NAMALWA (cell line): ENCODE measurements at places on chromosomes 11 and 22.
A peak's percentile ranks its signal among the peaks of the same experiment; 100 is the strongest.

- DNase-seq = no peak
These were observed 57.0 kb upstream of the ADORA2A start for GRCh38 chr22:24370401-24370800.

DNA sequence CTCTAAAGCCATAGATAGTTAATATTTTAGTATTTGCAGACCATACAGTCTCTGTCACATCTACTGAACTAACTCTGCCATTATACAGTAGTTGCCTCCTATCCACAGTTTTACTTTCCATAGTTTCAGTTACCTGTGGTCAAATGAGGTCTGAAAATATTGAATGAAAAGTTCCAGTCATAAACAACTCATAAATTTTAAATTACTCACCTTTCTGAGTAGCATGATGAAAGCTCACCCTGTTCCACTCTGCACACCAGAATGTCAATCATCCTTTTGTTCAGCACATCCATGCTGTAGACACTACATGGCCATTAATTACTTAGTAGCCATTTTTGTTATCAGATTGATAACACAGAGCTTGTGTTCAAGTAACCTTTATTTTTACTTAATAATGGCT, 51.7 kb upstream of the ME3 start:
- DNase-seq = no peak

GRCh38 chr11:65584106-65584505, 8.3 kb downstream of the EHBP1L1 start:
- DNase-seq = no peak

DNA sequence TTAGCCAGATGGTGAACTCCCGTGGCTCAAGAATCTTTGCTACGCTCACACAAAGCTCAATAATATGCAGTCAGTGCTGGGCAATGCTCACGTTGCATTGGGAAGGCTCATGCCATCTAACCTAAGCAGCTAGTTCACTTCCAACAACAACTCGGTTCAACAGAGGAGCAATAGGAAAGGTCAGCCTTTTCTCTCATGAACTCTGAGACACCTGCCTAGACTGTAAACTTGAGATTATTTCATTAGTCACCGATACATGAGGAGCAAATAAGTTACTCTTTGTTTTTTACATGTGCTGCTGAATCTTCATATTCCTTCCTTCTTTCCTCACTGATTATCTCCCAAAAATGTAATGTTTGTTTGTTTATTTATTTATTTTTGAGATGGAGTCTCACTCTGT, 9.0 kb downstream of the SLC5A4 start:
- no peak for DNase-seq

GRCh38 chr11:98289617-98290263, 731.0 kb upstream of the CNTN5 start:
- no peak for DNase-seq

DNA sequence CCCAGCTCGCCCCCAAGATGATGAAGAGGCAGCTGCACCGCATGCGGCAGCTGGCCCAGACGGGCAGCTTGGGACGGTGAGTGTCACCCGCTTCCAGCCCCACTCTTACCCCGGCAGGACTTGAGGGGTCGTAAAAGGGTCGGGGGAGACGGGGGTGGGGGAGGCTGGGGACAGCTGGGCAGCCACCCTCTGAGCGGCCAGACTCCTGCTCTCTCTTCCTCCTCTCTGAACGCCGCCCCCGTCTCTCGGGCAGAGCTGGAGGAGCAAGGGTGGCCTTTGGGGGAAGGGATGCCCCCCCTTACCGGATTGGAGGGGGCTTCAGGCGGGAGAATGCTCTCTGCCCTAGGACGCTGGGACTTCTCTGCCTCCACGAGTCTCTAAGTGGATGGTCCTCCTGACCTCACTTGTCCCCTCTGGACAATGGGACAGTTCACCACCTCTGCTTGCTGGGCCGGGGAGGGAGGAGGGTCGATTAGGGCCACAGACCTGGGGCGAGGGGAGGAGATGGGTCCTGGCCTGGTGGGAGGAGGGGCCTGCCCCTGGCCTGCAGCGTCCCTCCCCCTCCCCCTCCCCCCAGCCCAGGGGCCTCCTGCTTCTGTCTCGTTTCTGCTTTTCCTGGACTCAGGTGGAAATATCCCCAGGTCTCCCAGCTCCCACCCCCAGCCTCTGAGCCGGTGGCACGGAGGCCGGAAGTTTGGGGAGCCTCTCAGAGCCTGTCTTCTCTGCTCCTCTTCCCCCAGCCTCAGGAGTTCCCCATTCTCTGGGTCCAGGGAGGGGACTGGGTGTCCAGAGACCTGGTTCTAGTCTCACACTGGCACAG, 512 bp downstream of the SH3BP1 start:
- peak; percentile 48 for DNase-seq

DNA sequence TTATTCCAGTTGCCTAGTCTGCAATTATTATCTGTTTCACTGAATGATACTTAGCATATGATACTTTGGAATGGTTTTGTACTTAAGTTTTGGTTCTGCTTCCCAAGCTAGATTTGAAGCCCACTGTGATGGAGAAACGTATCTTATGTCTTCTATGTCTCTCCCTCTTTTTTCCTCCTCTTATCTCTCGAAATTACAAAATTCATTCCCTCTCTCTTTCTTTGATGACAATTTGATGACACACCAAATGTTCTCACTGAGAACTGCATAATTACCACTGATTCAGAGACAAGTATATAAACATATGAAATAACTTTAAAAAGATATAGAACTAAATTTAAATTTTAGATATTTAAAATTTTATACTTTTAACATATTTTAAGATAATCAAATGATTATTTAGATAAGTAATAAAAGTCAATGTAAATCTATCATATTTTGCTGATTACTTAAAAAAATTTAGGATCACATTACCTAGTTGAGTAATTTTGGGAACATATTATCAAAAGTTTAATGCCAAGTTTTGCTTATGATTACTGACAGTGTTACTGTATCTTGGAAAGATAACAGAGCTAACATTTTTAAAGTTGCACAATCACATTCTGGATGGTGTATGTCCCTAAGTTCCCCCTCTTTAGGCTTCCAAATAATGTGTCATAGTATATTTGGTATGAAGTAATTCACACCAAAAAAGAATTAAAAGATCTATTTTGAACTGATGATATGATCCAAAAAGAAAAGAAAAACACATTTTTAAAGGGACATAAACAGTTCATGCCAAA, 255.3 kb downstream of the SBF2 start:
- no peak for DNase-seq

- no peak for DNase-seq
These were observed 236.7 kb upstream of the CCDC90B start for GRCh38 chr11:83522911-83523310.

DNA sequence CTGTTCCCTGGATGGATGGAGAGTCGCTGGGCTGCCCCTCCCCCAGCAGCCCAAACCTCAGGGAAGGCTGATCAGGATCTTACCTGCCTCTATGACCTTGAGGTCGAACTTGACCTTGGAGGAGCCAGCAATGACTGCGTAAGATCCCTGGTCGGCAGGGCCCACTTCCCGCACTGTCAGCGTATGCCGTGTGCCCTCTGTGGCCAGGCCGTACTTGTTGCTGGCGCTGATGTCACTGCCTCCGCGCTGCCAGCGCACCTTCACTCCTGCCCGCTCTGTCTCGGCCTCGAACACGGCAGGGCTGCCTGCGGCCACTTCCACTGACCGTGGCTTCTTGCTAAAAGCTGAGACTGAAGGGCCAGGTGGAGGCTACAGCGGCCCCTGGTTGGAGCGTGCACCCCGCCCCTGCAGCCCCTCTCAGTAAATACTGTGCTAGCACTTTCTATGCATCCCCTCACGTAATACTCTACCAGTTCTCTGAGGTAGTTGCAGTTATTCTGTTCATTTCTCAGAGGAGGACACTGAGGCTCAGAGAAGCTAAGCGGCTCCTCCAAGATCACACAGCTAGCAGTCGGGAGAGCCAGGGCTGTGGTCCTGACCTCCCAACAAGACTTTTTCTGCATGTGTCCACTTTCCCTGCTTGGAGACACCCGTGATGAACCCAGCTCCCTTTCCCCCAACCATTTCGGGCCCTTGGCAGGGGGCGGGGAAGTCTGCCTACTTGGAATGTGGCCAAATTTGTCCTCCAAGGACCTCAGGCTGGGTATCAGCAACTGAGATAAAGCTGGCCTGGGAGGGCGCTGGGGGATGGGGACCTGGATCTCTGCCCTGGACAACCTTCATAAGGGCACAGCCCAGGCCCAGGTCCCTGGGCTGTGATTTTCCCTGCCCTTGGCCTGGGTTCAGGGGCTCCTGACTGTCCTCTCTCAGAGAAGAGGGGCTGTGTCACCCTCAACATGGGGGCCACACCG, 1.1 kb downstream of the MYBPC3 start:
- DNase-seq = no peak

- no peak for DNase-seq
These were observed 9.5 kb downstream of the BCL9L start for GRCh38 chr11:118915941-118916841.

DNA sequence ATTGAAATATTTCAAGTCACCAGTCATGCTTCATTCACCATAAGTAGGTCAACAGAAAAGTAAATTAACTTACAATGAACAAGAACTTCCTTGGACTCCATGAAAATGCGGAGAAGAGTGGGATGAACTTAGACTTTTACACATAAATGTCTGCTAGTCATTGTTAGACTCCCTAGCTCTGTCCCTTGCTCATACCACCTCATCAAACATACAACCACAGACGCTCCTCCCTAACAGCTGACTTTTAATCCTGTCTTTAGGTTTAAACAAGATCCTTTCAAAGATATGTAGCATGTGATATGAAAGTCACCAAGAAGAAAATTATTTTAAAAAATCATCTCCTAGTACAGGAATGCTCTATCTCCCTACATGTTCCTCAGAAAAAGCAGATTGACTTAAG, 248.1 kb downstream of the DLG2 start:
- DNase-seq = no peak

GRCh38 chr11:26835611-26836010, 113.8 kb upstream of the SLC5A12 start:
- no peak for DNase-seq

DNA sequence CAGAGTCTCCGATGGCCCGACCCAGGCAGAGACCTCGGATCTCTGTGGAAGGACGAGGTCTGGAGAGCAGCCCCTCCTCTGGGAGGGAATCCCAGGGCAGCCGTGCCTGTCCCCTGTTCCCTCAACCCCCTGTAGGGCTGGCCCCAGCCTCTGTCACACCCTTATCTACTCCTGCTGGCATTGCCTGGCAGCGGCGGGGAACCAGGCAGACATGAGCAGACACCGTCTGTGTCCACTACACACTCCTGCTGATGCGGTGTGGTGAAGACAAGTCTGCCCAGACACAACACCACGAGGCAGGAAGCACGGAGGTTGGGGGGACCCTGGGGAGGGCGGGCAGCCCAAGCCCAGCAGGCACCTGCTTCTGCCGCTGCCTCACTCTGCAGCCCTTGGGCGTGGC, 52.5 kb upstream of the A4GALT start:
- no peak for DNase-seq

- DNase-seq = no peak
These were observed 47.7 kb downstream of the TST start for GRCh38 chr22:36971341-36972125.

GRCh38 chr11:17157761-17158160, 50.0 kb downstream of the PIK3C2A start:
- no peak for DNase-seq

DNA sequence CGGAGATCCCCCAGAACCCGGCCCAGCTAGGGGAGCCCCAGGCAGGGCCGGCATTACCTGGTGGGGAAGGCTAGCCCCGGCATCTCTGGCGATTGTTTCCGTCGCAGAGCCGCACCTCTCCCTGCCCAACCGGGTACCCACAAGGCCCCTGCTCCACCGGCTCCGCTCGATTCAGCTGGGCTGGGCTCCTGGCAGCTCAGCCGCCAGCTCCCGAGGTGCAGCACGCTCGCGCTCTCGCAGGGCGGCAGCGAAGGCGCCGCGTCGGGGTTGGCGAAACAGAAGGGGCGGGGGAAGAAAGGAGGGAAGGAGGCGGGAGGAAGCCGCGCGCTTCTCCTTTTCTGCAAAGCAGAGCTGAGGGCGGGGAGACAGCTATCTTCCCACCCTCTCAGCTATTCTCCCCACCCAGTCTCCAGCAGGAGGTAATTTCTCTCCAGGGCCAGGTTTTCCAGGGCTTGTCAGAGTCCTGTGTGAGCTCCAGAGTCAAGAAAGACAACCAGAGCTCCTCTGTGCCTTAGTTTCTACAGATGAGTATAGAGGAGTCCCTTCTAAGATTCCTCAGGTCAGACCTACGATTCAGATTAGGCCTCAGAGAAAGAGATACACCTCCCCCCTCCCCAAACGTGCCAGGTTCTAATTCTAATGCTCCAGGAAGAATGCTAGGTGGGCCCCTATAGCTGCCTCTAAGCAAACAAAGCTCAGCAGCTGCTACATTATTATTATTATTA, 62.0 kb downstream of the PAK1 start:
- DNase-seq = peak; percentile 89

GRCh38 chr11:19472679-19473078, 231.9 kb upstream of the E2F8 start:
- no peak for DNase-seq

DNA sequence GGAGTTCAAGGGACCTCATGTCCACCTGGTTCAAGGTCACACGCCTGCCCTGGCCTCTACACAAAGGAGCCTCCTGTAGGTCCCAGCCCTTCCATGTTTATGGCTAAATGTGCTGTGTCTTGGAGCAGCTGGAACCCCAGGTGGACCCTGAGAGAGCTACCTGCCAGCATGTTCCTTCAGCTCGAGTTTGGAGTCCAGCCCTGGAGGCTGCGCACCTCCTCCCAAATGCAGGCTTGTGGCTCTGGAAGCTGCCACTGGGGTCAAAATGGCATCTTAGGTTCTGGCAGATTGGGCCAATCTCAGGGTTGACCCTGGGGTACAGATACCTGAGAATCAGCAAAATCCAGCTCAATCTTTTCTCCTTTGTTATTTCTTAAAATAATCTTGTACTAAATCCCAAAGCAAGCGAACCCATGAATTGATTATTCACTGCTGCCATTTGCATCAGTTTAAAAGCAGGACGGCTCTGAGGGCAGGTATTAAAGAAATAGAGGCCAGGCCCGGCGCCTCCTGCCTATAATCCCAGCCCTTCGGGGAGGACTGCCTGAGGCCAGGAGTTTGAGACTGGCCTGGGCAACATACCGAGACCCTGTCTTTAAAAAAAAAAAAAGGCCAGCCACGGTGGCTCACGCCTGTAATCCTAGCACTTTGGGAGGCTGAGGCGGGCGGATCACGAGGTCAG, 2.9 kb downstream of the TNFRSF13C start:
- no peak for DNase-seq

DNA sequence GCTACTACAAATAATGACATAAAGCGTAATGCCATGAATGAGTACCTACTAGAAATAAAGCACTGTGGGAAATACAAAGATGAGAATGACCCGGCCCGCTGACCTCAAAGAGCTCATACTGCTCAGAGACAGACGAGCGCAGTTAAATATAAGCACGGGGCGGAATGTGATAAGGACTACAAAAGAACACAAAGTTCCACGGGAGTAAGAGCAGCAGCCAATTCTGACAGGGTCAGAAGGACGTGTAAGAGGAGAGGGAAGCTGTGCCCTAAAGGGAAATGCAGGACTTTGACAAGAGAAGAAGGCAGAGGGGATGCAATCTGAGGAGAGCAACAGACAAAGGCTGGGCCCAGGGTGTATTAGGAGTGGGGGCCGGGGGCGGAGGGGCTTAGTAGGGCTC, 314.6 kb downstream of the LARGE1 start:
- no peak for DNase-seq

GRCh38 chr11:40328890-40329614, 1130.4 kb downstream of the LRRC4C start:
- DNase-seq = no peak

- no peak for DNase-seq
These were observed 40.7 kb upstream of the SPATA19 start for GRCh38 chr11:133886029-133886428.

- DNase-seq = no peak
These were observed 734 bp downstream of the ZP1 start for GRCh38 chr11:60867871-60868681.

- no peak for DNase-seq
These were observed 305.5 kb upstream of the PLET1 start for GRCh38 chr11:112566124-112566523.

GRCh38 chr11:73340164-73340563, 32.1 kb downstream of the ARHGEF17 start:
- DNase-seq = no peak
